ENCODE measurements at places on chromosomes 7 and 10. TPM values are rescaled to one million over a fixed set of nuclear protein-coding genes. Genes with fewer than 3 reads are reported as not detected.

- no peaks in the 10 kb centered on the region for H3K27me3 ChIP-seq
- peaks cover 8% of the 10 kb centered on the region for H3K36me3 ChIP-seq
- no peak overlapping the region for H3K4me3 ChIP-seq
- no peak for DNase-seq
These were observed 48.9 kb downstream of the PUS7 start for GRCh38 chr7:105473163-105473562.

DNA sequence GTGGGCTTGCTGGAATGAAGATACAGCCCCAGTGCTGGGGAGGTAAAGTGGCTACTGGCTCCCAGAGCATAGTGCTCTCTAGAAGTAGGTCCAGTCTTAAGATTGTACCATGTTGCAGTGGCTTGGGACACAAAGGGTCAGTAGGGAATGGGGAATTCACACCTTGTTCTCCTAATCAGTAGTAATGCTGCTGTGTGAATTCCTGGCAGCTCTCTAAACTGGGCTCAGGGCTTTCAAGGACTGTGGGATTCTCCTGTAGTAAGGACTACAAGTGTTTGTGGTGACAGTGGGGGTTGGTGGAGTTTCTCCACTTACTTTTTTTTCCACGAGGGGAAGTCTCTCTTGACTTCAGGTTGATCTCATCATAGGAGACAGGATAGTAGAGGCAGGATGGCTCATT is 226.2 kb upstream of the TEX47 start:
- H3K4me1 ChIP-seq: no peaks in the 10 kb centered on the region
- no peaks in the 10 kb centered on the region for H3K36me3 ChIP-seq
- no peak for DNase-seq
- H3K4me3 ChIP-seq: no peak overlapping the region

DNA sequence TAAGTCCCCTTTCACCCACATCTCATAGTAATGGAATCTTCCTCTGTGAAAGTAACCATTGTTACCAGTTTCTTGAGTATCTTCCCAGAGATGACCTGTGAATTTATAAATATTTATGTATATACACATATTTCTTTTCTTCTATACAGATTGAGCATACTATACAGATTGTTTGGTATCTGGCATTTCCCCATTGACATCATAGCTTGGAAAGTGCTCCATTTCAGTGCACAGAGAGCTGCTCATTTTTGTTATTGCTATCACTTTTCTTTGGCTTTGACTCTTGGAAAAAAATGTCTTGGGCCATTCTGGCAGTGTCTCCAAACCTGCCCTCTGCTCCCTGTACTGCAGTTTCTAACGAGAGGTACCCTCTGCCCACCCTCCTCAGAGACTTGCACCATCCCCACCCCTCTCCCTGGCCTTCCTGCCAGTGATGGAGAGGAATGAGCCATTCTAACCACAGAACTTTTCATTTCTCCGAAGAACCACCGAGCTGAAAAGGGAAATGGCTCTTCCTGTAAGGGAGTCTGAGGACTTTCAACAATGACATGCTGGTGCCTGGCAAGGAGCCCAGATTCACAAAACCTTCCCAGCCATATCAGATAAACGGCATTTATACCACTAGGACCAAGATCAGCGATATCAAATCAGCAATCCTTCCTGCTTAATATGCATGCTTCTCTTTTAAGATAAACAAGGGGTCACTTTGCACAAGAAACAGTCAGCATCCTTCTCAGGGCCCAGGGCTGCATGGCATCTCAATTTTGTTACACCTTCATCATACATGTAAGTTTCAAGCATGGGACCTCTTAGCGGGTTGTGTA is 19.7 kb upstream of the CCSER2 start:
- H3K27me3 ChIP-seq: peaks cover 13% of the 10 kb centered on the region
- H3K27ac ChIP-seq: peak overlapping the region; percentile 69
- peak overlapping the region; percentile 72 for H3K4me3 ChIP-seq
- H3K36me3 ChIP-seq: peaks cover 12% of the 10 kb centered on the region
- no peak for DNase-seq

GRM3 gene
- total RNA-seq: not detected

GRCh38 chr7:29146888-29147609 is 712 bp upstream of the CPVL start:
- no peak for DNase-seq
- H3K36me3 ChIP-seq: no peaks in the 10 kb centered on the region
- peaks cover 49% of the 10 kb centered on the region for H3K27me3 ChIP-seq
- peaks cover 4% of the 10 kb centered on the region for H3K4me1 ChIP-seq
- H3K27ac ChIP-seq: no peak overlapping the region

ADAMTS14 gene
- total RNA-seq: not detected

- no peak for DNase-seq
- peaks cover 2% of the 10 kb centered on the region for H3K27me3 ChIP-seq
- no peaks in the 10 kb centered on the region for H3K4me1 ChIP-seq
- H3K36me3 ChIP-seq: peaks cover 4% of the 10 kb centered on the region
- H3K27ac ChIP-seq: no peak overlapping the region
These were observed 108.0 kb downstream of the RNLS start for GRCh38 chr10:88474884-88475844.

DNA sequence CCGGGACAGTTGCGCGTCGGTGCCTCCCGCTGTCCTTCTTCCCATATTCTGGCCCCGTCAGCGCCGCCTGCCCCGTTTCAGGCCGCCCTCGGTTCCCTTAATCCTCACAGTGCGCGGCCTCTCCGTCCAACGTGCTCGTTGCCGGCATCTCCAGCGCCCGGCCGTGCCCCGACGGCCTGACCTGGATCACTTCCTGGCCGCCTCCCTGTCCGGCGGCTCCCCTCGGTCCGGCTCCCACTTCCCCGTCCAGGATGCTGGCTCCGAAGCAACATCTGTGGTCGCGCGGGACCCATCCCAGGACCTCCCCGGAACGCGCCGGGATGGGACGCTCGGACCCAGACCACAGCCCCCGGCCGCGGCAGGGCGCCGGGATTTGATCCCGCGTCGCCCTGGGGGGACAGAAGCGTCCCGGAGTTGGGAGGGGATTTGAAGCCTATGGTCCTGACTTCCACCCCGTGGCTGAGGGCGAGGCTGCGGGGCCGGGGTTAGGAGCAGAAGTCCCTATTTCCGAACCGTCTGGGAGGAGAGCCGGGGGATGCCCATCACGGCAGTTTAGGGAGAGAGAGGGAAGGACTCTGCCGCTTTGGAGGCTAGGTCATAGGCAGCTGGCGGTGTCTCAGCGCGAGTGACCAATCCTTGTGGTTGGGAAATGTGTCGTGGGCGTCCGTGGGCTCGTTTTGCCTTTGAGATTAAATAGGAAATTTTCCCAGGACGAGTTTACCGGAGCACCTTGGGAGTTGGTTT is 53.8 kb downstream of the KCTD7 start:
- peaks cover 15% of the 10 kb centered on the region for H3K4me1 ChIP-seq
- DNase-seq: no peak
- H3K27me3 ChIP-seq: no peaks in the 10 kb centered on the region
- peak overlapping the region; percentile 88 for H3K4me3 ChIP-seq
- peaks cover 8% of the 10 kb centered on the region for H3K36me3 ChIP-seq

Measured in activated naive CD8-positive, alpha-beta T cell treated with anti-CD3 and anti-CD28 coated beads, Interleukin-2, amount 10 ng/mL, durations not matched to agents 7 days and 5 days (primary cell).